ENCODE measurements at places on chromosomes 3 and 15.

DNA sequence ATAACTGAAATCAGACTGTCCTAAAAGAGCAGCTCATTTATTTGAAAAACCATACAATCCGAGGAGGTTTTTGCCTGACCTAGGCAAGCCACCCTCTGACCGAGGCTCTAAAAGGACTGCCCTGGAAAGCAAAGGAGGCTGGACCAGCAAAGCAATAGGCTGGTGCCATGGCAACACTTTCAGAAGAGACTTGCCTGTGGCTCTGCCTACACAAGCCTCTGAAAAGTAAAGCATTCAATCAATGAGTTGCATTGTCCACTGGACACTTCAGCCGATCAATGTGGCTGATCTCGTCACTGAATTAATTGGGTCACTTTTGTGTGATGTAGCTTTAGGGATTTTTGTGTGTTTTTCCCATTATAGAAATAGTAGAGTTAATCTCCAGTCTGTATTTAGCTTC lies 99.1 kb upstream of the SEMA6D start:
- DNase-seq, result no peak

GRCh38 chr15:29037997-29038705 lies 152.4 kb downstream of the APBA2 start:
- no peak for DNase-seq

DNA sequence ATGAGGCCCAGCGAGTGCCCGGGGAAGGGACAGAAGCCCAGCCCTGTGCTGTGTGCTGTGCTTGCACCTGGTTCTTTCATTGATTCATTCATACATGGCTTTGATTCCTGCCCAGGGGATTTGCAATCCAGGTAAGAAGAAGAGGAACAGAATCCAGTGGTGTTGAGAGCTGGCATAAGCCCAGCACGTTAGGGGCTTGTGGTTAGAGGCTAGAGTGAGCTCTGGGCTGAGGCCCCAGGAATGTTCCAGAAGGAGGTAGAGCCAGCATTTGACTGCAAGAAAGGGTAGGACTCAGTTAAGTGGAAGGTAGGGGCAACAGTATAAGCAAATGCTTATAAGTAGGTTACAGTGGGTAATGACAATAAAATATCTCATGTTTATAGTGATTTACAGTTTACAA lies 2.3 kb downstream of the VWA5B2 start:
- DNase-seq, result no peak

DNA sequence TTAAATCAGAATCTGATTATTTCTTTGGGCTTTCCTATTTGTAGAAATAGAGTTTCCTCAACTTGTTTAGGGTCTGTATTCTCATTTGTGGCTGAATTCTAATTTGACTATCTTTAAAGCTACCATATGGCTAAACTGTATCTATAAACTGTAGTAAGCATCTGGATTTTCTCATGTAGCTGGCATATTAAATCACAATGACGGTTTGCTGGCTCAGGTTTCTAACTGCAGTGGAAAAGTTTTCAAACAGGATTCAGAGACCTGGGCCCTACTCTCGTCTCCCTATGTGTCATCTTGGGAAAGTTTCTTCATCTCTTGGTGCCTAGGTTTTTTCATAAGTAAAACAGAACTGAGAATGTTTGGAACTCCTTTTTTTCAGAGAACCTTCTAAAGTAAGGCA lies 68.3 kb downstream of the GALK2 start:
- no peak for DNase-seq

DNA sequence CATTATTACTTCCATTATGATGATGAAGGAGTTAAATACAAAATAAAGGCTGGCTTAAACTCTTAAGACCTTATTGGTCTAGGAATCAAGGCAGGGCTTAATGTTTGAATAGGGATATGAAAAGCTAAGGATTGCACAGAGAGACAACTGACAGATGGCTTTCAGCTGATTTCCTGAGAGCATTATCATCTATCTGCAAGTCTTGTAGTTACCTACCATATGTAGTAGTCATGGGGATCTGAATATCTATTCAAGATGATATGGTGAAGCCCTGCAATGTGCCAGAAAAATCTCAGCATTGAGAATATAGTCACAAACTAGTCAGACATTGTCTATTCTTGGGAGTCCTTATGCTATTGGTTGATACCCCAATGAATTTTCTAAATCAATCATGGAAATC lies 47.5 kb upstream of the CHMP2B start:
- no peak for DNase-seq

GRCh38 chr3:119559441-119559963 lies at the start of gene CD80:
Gene CD80 (minus strand): TSS chr3:119559614. CDS start chr3:119557728, 1,886 bp downstream.
- peak; percentile 62 for DNase-seq

DNA sequence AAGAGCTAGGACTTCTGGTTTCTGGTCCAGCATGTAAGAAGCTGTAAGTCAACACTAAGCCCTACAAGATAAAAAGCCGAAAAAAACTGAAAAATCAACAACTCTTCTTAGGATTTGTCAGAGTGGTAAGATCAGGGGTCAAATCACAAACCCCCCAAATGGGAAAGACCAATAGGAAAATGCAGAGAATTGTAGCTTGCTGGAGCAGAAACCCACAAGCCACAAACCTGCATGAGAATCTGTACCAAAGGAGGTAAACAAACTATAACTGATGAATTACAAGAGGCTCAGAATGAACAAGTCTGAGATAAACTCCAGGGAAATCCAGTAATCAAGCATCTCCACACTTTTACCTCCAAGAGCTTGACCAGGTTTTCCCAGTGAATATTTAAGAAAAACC lies 36.0 kb downstream of the RFX7 start:
- no peak for DNase-seq

DNA sequence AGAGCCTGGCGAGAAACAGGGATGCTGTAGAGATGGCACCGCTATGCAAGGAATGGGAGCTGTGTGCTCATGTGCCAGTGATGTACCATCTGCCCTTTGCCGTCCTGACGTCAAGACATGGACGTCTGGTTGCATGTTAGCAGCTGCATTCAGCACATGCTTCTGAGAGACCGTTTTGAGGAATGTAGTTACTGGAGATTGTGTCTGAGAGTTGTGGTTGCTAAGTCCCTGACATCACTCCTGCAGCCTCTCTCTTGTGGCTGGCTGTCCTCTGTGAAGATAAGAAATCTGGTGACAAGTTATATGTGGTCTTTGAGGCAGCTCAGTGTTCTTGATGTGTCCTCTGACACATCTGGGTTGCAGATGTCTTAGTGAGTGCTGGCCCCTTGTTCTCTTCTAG lies 165.1 kb downstream of the APBA2 start:
- no peak for DNase-seq

DNA sequence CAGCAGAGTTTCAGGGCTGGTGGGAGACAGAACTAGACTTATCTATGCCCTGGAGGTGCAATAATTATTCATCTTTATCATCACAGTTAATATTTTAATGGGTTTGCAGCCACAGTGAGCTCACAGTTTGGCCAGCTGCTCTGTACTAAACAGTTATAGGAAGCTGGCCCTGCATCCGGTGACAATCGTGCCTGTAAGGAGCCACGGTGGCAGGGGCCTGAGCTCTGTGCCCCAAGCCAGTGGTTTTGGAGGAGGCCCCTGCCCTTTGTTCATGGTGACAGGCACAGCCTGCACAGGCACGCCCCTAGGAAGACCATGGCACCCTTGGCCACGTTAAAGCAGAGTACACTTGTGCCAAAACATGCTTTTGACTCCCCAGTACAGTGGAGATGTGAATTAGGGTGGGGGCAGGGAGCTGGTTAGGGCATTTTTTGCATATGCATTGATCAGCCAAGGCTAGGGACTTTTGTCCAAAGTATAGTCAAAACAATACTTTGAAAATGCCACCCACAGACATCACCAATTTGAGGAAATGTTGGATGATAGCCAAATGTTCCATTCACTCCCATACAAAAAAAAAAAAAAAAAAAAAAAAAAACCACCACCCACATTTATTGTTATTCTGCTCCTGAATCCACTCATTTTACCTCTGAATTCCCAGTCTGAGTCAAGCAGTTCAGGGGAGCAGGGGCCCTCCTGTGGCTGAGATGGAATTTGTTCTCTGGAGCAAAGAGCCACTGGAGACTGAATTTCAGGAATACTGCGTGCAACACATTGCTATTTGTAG lies 3.4 kb upstream of the RFTN1 start:
- DNase-seq, result no peak

GRCh38 chr15:36831904-36832287 lies 252.5 kb downstream of the CDIN1 start:
- DNase-seq, result no peak

Data from stimulated activated naive CD4-positive, alpha-beta T cell treated with Interleukin-2 at 50 U/mL for 16 hours (primary cell).